ENCODE measurements at places on chromosomes 16 and 17.

- no peak for DNase-seq
Measured at GRCh38 chr16:19523184-19523558, 571 bp upstream of the CCP110 start.

DNA sequence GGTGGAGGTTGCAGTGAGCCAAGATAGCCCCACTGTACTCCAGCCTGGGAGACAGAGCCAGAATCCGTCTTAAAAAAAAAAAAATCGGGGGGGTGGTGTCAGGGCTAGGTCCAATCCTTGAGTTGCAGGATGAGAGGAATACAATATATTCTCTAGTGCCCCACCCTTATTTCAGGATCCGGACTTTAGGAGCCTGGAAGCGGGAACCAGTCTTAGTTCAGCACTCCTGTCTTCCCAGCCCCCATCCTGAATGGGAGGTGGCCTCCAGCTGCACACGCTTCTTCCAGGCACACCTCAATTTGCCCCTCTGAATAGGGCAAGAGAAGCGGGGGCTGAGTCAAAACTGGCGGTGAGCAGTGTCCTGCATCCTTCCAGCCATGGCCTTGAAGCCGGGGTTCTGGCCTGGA, 1.6 kb downstream of the FHOD1 start:
- DNase-seq, result no peak

DNA sequence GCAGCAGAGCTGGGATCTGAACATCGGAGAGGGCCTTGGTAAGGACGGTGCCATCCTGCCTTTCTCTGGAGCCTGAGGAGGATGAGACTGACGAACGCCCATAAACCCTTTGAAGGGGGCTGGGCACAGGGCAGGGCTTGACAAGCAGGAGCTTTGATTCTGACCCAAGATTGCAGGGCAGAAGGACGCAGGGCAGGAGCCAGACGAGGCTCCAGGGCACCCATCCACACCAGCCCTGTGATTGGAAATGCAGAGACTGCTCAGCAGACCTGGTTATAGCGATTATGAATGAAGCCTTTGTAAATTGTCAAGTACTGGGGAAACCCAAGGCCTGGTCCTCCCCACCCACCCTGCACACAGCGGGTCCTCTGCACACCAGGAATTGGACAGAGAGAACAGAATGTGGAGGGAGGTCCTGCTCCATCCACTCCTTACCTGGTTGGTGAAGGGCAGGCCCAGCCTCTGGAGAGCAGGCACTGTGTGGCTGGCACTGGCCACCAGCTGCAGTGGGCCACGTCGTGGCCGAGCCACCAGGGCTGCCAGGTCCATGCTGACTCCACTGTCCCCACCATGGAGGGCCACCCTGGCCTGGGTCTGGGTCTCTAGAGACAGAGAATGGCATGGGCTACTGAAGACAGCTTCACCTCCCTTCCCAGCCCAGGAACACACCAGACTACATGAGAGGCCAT, 68.8 kb downstream of the RMI2 start:
- no peak for DNase-seq

- DNase-seq, result no peak
Measured at GRCh38 chr16:84266451-84266850, 26.6 kb upstream of the KCNG4 start.

DNA sequence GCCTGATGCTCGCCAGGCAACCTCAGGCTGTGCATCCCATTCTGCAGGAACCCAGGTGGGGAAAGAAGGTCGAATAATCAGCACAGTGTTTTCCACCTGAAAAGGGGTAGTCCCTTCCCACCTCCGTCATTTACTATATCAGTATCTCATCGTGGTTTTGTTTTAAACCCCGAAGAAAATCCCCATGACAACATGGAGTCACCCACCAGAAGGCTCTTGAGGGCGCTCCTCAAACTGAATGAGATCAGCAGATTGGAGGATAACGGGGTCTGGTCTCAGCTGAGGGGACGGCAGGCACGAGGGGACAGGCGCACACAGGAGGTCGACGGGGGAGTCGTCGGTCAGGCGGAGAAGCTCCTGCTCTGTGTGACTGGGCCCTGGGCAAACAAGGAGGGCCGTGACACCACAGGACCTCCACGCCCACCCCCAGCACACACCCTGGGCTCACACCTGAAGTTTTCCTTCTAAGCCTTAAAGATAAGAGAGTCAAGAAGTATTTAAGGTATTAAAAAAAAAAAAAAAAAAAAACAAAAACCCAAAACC, 44.2 kb downstream of the MARF1 start:
- DNase-seq, result no peak

DNA sequence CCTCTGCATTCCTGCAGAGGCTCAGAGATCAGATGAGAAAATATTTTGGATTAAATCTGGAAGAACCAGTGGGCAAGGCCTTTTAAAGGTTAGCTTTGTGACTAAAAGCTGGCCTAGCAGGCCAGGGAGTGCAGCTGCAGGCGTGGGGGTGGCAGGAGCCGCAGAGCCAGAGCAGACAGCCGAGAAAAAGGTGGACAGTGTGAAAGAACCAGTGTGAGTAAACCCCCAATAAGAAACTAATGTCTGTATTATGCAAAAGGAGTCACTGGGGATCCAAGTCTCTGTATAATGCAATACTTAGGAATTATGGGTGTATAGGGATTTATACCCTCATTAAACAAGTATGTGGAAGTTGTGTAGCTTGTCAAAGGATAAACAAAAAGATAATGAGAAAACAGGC, 21.4 kb upstream of the SPACA3 start:
- no peak for DNase-seq

DNA sequence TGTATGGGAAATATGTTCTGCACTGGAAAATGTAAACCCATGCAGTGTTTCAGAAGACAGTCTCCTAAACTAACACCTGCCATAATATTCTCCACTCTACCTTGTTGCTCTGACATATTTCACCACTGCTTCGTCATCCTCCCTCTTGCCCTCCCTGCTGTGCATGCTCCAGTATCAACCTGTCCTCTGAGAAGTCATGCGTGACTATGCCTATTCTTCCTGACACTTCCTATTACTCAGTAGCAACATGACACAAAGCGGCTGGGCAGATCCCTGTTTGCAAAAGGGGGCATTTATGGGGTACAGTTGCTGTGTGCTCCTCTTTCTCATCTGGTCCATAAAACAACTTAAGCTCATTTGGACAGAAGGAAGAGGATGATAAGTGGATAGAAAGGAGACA, 805.6 kb upstream of the EEF2KMT start:
- no peak for DNase-seq

- no peak for DNase-seq
Measured at GRCh38 chr17:3866276-3866675, 20.2 kb upstream of the NCBP3 start.

DNA sequence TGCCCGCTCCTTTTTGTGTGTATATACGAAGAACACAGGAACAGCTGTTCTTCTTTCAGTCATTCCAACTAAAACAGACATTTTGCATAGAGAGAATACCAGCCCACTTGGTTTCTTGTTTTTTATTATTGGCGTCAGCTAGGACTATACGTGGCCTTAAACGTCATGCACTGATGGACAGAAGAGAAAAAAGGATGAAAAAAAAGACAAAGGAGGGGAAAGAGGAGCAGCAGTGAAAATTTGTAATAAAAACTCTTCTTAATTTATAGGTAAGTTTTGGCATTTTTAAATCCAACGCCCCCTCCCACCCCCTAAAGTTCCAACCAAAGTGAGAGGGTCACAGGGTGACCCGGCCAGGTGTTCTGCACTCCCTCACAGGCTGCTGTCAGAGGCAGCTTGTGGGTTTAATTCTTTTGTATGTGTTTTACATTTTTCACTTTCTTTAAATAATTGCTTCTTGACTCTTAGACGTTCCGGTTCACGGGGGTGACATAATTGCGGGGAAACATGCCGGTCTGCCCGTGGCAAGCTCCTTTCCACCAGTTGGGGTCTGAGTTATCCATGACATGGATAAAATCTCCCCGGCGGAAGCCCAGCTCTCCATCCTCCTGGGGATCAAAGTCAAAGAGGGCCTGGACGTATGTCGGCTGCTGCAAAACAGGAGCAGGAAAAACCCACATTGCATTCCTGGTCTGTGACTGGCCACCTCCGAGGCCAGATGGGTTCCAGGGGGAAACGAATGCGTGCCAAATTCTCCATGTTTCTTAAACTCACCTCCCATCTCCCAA, 30.9 kb upstream of the SLC25A19 start:
- DNase-seq, result no peak

DNA sequence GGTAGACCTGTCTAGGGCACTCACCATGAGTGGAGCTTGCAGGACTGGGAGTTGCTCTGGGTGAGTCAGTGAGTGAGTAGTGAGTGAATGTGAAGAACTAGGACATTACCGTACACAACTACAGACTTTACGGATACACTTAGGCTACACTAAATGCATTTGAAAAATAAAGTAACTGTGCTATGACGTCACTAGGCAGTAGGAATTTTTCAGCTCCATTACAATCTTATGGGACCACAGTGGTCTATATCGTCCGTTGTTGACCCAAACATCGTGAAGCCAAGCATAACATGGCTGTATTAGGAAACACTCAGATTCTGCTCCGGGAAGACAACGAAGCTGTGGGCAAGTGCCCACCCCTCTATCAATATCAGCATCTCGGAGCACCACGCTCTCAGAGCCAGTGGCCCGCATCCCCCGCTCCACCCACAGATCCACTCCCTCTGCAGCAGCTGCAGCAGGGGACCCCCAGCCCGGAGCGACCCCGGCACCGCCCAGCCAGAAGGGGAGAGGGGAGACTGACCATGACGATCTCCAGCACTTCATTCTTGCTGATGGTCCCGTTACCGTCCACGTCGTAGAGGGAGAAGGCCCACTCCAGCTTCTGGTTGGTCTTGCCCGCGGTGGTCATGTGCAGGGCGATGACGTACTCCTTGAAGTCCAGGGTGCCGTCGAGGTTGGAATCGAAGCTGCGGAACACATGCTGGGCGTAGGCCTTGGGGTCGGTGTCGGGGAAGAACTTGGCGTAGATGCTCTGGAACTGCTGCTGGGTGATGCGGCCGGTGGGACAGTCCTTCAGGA, 594 bp downstream of the RCVRN start:
- DNase-seq, result no peak

GRCh38 chr17:31050948-31051347, 43.8 kb upstream of the NF1 start:
- DNase-seq, result no peak

- no peak for DNase-seq
Measured at GRCh38 chr17:47220531-47220999, 11.4 kb downstream of the MYL4 start.

- no peak for DNase-seq
Measured at GRCh38 chr17:50166518-50167181, 845 bp downstream of the SGCA start.

DNA sequence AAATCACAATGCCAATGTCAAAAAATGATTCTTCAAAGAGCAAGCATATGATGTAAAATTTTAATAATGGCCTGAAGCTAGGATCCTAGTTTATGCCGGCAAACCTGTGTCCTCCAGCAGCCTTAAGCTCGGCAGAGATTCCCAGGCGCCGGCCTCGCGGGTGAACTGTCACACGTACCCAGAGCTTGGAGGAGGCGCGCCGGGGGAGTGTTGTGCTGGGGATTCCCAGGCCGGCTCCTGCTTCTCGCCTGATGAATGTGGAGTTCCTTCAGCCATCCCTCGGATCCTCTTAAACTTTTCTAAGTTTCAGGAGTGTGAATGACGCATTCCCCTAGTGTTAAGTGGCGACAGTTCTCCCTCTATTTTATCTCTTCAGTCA, 19.1 kb upstream of the NTN1 start:
- no peak for DNase-seq

DNA sequence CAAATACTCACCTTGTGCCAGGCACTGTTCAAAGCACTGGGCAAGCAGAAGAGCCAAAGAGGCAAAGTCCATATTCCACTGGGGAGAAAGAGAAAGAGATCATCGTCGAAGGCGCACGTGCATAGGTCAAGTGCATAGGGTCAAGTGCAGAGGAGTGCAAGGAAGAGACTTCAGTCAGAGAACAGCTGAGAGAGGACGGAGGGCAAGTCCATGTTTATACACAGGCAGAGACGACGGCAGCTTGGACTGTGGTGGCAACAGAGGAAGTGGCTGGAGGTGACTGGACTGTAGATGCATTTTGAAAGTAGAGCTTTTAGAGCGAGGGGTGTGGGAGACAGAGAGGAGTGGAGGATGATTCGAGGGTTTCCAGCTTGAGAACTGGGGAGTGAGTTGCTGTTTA, 74.7 kb upstream of the SDK2 start:
- no peak for DNase-seq

GRCh38 chr16:67240506-67240905, 6.8 kb downstream of the FHOD1 start:
- DNase-seq, result no peak

DNA sequence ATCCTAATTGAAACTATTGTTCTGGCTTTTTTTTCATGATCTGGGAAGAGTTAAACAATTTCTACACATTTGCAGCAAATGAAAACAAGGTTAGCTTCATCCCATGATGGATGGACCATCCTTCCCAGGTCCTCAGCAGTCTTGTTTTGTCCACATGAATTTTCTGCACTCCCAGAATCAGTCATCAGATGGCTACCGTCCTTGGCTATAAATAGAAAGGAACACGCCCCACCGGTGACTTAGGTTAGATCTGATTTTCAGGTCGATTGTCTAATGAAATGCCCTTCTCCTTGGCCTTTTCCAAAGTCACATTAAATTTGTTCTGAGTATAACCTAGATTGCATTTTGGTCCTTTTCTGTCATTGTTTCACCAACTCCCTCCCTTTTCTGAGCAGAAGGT, 41.4 kb upstream of the NOL11 start:
- no peak for DNase-seq

- DNase-seq, result peak; percentile 3
Measured at GRCh38 chr17:80289616-80290015, 29.0 kb downstream of the RNF213 start.

DNA sequence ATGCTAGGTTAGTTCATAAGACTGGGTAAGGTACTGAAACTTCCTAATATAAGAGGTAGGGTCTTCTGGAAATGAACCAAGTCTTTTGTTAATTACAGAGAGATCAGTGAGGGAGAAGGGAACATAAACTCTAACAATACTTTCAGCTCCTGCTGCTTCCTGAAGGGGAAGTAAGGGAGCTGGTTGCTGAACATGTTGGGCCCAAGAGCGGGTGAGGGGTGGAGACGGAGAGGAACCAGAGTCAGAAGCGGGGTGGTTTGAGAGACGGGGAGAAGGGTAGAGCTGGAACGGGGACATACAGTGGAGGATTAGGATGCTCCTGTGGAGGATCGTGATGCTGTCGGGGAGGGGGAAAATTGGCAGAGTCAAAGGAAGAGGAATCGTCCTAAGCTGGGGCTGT, 11.5 kb upstream of the ZNF747 start:
- no peak for DNase-seq

DNA sequence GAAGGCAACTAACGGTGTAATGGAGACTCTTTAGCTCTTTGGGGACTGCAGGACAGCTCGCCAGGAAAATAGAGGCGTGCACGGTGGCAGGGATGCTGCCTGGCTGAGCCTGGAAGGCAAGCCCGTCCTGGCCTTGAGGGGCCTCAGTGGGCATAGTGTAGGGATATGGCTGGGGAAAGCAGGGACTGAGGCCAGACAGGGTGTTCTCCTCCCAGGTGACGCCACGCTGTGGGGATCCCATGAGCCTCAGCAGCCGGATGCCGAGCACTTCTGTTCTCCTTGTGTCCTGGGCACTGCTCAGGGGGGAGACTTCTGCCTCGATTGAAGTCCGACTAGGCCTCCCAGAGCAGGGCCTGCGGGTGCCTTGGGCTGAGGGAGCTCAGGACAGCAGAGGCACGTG, 89.2 kb downstream of the NPIPB11 start:
- no peak for DNase-seq
